ENCODE measurements at places on chromosomes 16 and 17.

GRCh38 chr17:71666047-71666446 lies 454.8 kb upstream of the SOX9 start:
- no peak for DNase-seq

- DNase-seq = no peak
These were observed 34.7 kb upstream of the AKAP1 start for GRCh38 chr17:57050306-57050705.

DNA sequence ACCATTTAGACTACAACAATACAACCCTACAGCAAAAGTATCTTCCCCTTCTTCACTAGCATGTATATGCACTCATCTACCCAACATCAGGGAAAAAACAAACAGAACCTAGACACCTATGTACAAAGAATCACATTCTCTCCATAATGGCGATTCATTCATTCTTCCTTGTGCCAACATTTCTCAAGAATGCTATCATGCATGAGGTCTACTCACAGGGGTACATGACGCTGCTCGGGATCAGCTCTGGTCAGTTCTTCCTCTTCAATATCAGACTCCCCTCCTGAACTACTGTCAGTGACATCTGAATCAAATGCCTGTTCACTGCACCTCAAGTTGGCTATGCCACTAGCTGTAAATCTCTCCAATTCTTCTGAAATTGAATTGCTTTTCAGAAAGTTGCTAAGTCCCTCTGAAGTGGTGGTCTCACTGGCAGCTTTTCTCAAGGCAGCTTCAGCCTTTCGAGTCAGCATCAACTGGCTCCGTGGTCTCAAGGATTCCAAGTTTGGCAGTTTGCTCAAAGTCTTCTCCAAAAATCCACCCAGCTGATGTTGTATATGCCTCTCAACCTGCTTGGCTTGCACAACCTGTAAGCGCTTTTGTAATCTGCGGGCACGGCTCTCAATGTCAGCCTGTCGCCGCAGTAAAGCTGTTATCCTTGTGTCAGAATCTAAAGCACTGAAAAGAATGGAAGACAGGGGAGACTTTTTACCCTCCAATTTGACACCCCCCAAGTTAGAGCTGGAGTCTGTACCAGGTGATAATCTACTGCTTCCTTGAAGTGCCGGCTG lies 22.4 kb downstream of the KANSL1 start:
- no peak for DNase-seq

- no peak for DNase-seq
These were observed 476 bp upstream of the LPCAT2 start for GRCh38 chr16:55508271-55508921.

GRCh38 chr16:29898804-29899515 lies 390 bp downstream of the SEZ6L2 start:
- no peak for DNase-seq

Data from activated naive CD8-positive, alpha-beta T cell treated with anti-CD3 and anti-CD28 coated beads, Interleukin-2, amount 50 U/mL, for 16 hours (primary cell).